NCI-H526 treated with DMSO at 0.1 percent for 48 hours (cell line): ENCODE measurements at places on chromosomes 12 and 14.

GRCh38 chr12:53330671-53331070 is 5.5 kb downstream of the SP7 start:
- DNase-seq = no peak

DNA sequence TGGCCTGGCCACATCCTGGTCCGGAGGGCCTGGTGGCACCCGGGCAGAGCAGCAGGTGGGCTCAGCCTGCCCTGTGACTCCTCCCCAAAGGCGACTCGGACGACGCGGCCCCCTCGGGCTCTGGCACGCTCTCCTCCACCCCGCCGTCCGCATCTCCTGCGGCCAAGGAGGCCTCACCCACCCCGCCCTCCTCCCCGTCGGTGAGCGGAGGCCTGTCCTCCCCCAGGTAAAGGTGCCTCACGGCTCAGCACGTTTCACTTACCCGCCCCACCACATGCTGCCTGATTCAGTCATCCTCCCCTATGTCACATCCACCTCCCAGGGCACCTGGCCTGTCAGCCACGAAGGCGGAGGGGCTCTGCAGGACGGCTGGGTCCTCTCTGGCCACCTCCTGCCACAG is 6.8 kb upstream of the TEX22 start:
- no peak for DNase-seq

GRCh38 chr12:75831402-75831801 is 200.2 kb downstream of the PHLDA1 start:
- no peak for DNase-seq

DNA sequence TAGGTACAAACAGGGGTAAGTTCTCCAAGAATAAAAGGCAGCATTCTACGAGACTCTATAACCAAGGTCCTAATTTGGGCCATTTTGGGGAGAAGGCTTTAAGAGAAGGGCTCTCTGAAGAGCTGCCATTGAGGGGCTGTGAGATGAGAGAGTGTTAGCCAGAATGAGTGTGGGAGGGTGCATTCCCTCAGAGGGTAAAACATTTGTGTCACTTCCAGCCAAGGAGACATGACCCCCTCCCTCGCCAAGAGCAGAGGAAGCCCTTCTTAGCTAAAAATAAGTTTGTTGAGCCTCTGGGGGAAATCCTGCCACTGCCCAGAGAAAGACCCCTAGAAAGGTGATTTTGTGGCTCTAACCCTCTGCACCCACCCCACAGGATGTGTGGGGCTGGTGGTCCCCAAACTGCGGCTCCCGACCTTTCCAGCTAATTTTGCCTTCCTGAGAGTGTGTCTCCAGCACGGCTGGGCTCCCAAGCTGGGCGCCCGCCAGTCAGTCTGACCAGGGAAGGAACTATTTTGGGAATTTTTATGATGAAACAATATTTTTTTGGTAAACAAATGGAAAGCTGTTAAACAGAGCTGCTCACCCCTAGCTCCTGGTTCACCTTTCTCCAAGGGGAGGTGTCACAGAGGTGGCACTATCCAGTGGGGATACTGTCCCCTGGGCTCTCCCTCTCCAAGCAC is 65.9 kb upstream of the JDP2 start:
- DNase-seq = no peak

DNA sequence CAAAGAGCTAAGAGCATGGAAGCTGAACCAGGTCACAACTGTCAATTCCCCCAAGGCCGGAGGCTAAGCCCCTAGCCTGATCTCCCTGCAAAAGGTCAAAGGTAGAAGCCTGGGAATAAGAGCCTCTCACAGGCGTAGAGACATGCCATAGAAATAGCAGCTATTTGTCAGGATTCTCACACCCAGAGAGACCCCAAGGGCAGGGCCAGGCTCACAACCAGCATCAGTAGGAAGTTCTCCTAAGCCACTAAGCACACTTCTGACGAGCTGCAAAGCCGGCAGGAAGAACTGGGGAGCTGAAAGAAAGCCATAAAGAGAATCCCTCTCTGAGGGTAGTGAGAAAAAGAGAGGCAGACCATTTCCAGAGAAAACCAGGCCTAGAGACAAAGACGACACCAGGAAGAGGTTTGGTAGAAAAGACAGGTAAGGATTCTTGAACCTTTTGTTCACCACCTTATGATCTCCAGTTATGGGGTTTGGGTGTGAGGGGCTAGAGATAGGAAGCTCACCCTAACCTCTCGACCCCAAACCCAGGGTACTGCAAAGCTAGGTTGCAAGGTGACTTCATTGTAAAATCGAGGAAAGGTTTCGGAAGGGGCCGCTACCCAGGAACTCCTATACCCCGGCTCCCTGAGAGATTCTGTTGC is 1.0 kb downstream of the SMARCC2 start:
- DNase-seq = no peak
